Vagina (tissue), 2 donors: ENCODE measurements at places on chromosomes 2 and 18.

DNA sequence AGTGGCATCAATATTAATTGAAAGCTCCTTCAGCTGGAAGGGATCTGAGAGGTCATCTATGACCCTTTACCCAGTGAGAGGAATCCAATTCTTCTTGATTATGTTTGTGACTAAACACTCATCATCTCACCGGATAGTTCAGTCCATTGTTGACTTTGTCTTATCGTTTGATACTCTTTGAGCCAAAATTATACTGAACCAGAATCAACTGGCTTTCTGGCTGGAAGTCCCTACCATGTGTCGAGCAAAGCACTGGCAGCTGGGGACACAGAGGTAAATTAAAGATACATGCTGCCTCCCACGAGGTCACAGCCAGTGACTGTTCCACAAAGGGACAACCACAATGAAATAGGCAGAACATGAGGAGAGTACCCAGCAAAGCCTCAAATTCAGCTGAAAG, 91.4 kb upstream of the FHL2 start:
- no peak for DNase-seq

- no peak for DNase-seq
These were observed 56.6 kb downstream of the FAM228A start for GRCh38 chr2:24231461-24231881.

DNA sequence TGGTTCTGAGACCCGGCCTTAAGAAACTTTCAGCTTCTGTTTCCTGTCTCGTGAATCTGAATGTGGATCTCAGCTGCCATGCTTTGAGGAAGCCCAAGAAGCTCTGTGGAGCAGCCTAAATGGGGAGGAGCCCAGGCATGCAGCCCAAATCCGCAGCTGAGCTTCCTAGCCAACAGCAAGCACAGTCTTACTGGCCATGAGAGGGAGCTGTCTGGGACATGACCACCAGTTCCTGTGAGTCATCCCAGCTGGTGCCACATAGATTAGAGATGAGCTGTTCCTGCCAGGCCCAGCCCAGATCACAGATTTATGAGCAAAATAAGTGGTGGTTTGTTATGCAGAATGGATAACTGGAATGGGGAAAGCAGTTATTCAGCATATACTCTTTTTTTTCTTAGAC, 224.4 kb upstream of the APCDD1 start:
- DNase-seq = no peak

GRCh38 chr2:20224164-20224715, 690 bp downstream of the SDC1 start:
- DNase-seq = no peak

GRCh38 chr2:9315280-9315847, 108.0 kb downstream of the ITGB1BP1 start:
- DNase-seq = no peak

DNA sequence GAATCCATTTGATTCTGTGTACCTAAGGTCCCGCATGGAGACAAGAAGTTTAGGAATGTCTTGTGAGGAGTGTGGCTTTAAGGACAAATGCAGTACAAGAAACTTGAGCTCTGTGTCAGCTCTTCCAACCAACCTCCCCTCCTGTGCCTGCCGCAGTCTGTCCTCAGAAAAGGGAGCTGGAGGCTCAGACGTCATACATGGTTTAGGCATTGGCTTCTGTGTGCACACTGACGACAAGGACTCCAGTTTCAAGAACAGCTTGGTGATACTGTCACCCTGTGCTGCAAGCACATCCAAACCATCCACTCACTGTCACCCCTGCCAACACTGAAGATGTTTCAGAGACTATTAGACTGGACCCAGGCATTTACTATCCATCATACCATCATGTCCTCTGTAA, 470.4 kb downstream of the IRS1 start:
- no peak for DNase-seq

- peak; percentile 94 for DNase-seq
These were observed 34.4 kb downstream of the CYP26B1 start for GRCh38 chr2:72112981-72113846.

- DNase-seq = no peak
These were observed 37.6 kb upstream of the FZD7 start for GRCh38 chr2:201996006-201996405.

DNA sequence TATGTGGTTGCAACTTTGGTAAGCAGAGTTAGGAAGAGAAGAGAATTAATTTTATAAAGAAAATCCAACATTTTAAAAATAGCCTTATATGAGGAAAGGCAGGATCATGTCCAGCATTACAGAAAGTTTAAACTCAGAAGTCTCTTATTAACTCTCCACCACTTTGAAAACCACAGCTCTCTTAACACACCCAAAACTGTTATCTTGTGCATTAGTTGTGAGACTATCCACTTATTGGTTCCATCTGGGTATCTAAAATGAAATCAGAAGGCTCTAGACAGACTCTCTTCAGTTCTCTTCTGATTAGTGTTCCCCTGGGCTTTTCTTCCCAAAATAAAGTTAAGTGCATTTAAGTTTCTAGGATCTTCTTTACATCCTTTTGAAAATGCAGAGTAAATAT, 251.5 kb downstream of the TXNL1 start:
- no peak for DNase-seq

DNA sequence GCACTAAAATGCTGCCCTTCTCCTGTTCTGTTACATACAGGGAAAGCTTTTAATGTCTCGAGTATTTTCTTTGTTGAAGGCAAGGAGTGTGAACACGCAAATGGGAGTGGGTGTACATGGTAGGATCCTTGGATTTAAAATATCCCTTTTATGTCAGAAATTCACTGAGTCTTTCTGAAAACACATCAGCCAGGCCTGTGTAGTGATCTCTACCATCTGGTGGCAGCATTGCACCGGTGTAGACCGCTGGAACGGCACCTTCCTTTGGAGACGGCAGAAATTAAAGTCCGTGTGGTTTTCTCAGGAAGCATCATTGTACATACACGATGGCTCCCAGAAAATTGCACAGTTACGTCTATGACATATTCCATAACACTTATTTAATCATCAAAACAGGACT, 515.8 kb downstream of the GALR1 start:
- DNase-seq = no peak

DNA sequence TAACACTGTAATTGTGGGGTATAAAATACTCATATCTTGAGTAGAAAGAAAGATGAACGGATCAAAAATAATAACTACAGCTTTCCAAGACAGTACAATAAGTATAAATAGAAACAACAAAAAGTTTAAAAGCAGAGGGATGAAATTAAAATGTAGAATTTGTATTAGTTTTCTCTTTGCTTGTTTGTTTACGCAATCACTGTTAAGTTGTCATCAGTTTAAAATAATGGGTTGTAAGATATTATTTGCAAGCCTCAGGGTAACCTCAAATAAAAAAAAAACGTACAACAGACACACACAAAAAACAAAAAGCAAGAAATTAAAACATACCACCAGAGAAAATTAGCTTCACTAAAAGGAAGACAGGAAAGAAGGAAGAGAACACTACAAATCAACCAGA, 18.0 kb upstream of the ABCB11 start:
- no peak for DNase-seq
